ENCODE measurements at places on chromosomes 2 and 18. TPM values are rescaled to one million over a fixed set of nuclear protein-coding genes. Genes with fewer than 3 reads are reported as not detected.
A peak's percentile ranks its signal among the peaks of the same experiment; 100 is the strongest.

The PLEK gene
- 34.8 TPM for total RNA-seq

DNA sequence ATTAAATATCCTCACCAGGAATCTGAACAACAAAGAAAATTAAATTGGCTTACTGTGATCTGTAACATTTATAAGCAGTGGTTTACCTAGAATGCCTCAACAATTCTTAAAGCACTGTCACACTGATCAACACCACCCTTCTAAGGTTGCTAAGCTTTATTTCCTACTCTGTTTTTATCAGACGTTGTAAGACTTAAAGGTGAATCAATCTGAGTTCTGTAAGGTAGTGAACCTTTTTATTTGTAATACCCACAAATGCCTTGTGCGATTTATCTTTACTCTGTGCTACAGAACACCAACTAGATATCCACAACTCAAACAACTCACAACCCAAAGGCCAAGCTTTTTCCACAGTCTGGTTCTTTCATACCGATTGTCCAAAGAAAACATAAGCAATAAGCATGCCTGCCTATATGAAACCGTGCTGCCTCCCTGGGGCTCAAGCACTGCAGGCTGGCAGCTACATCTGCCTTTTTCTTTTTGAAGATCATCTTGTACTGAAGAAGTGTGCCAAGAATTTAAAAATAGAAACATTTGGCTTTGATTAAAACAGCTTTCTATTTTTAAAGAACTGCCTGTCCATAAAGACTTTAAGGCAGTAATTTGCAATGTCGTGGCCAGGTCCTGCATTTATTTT, 490.7 kb downstream of the NUP35 start:
- H3K27ac ChIP-seq: no peak overlapping the region
- no peaks in the 10 kb centered on the region for H3K27me3 ChIP-seq
- H3K36me3 ChIP-seq: no peaks in the 10 kb centered on the region
- DNase-seq: no peak

The CDH19 gene
- not detected for total RNA-seq

DNA sequence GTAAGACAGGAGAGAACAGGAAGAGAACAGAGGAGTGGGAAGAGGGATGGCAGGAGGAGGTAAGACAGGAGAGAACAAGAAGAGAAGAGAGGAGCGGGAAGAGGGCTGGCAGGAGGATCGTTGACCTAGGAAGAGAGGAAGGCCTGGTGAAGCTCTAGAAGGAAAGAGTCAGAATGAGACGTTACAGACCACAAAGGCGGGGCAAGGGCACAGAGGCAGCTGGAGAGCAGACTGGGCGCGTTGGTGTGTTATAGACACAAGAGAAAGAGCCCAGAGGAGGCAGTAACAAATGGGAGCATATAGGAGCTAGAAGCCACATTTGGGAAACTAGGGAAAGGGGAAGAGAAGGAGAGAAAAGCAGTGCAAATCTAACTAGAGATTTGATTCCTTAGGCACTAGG, 26.6 kb downstream of the PTRHD1 start:
- H3K36me3 ChIP-seq: peaks cover 14% of the 10 kb centered on the region
- no peak for DNase-seq
- H3K4me1 ChIP-seq: peaks cover 8% of the 10 kb centered on the region

GRCh38 chr2:173358616-173359015, 3.9 kb downstream of the CDCA7 start:
- no peak for DNase-seq
- H3K36me3 ChIP-seq: peaks cover 5% of the 10 kb centered on the region
- H3K4me1 ChIP-seq: peaks cover 16% of the 10 kb centered on the region
- H3K27me3 ChIP-seq: peaks cover 35% of the 10 kb centered on the region
- H3K4me3 ChIP-seq: peak overlapping the region; percentile 9
- no peak overlapping the region for H3K27ac ChIP-seq

The AQP12B gene
- total RNA-seq: not detected

- H3K4me1 ChIP-seq: no peaks in the 10 kb centered on the region
- H3K27ac ChIP-seq: no peak overlapping the region
- no peak for DNase-seq
- H3K36me3 ChIP-seq: peaks cover 3% of the 10 kb centered on the region
- no peaks in the 10 kb centered on the region for H3K27me3 ChIP-seq
Measured at GRCh38 chr2:226891780-226892590, 56.1 kb downstream of the RHBDD1 start.

DNA sequence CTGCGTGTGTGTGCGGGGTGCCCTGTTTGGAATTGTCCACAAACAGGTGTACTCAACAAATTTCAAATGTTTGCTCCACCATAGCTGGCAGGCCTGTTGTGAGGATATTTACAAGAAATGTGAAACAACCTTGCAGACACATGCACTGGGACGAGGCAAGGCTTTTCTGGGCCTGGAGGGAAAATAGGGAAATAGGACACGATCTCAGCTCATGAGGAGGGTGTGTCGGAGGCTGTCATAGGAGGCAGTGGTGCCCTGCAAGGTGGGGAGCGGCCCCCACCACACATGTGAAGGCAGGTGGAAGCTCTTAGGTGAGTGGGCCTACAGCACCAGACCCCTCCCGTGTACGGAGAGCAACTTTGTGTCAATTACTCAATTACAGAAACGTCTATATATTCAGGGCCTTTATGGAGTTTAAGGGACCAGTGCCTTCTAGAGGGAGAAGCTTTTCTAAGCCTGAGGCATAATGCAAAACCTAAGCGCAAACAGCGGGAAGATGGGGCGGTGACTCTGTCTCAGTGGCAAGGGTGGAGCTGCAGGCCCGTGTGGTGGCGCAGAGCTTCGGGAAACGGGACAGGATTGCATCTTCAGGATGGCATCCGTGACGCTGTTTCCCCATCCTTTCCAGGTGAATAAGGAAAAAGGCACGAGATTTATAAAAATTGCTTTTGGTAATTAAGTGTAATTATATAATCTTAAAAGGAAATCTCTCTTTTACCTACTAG, 48.0 kb downstream of the RNF144A start:
- no peaks in the 10 kb centered on the region for H3K27me3 ChIP-seq
- no peak overlapping the region for H3K4me3 ChIP-seq
- DNase-seq: no peak
- H3K27ac ChIP-seq: no peak overlapping the region

The SPP2 gene
- total RNA-seq: not detected

- H3K27ac ChIP-seq: no peak overlapping the region
- H3K4me1 ChIP-seq: no peaks in the 10 kb centered on the region
- H3K36me3 ChIP-seq: no peaks in the 10 kb centered on the region
- DNase-seq: no peak
- no peak overlapping the region for H3K4me3 ChIP-seq
Measured at GRCh38 chr18:31103423-31103822, 1.2 kb upstream of the DSC2 start.

DNA sequence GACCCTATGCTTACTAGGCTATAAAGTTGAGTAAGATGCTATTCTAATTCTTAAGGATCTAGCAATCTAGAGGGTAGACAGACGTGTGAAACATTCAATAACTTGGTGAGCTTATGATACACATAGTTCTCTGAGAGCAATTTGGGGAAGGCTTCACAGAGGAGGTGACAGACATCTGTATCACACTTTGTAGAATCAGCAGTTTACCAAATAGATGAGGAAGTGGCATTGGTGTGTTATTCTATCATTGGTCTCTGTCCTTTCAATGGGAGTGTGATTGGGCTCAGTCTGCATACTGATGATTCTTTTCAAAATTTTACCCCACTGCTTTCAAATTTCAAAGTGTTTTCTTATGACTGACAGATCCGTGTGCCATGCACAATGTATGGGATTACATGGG, 47.0 kb upstream of the TMEM178A start:
- peaks cover 4% of the 10 kb centered on the region for H3K36me3 ChIP-seq
- DNase-seq: no peak
- H3K27ac ChIP-seq: no peak overlapping the region

The PAIP2B gene
- total RNA-seq: 2.4 TPM

- H3K4me1 ChIP-seq: peaks cover 4% of the 10 kb centered on the region
- no peak for DNase-seq
- no peak overlapping the region for H3K4me3 ChIP-seq
Measured at GRCh38 chr2:29343830-29344229, 228.6 kb downstream of the CLIP4 start.

The PSMA8 gene
- total RNA-seq: 0.52 TPM

GRCh38 chr2:224781400-224781799, 65.2 kb upstream of the CCDC195 start:
- H3K4me3 ChIP-seq: no peak overlapping the region
- no peaks in the 10 kb centered on the region for H3K27me3 ChIP-seq
- peak overlapping the region; percentile 29 for H3K27ac ChIP-seq
- peaks cover 12% of the 10 kb centered on the region for H3K36me3 ChIP-seq

DNA sequence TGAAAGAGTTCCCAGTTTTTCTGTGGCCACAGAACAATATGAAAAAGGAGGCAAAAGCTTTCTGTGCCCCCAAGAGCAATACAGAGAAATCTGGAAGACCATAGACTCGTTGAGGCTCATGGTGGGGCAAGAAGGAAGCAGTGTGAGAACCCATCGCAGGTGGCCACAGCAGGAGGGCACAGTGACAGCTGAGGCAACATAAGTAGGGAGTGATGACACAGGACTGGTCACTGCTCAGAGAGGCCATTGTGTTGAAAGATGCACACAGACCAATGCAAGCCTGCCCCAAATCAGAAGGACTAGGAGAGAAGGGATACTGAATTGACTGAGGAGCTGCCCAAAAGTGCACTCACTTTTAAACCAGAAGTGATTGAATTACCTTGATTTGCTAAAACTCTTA, 483.6 kb downstream of the EPHA4 start:
- no peaks in the 10 kb centered on the region for H3K36me3 ChIP-seq
- DNase-seq: no peak
- H3K27ac ChIP-seq: no peak overlapping the region
- no peaks in the 10 kb centered on the region for H3K4me1 ChIP-seq

- no peaks in the 10 kb centered on the region for H3K27me3 ChIP-seq
- no peaks in the 10 kb centered on the region for H3K36me3 ChIP-seq
- no peak overlapping the region for H3K4me3 ChIP-seq
Measured at GRCh38 chr2:239431536-239431935, 30.7 kb upstream of the HDAC4 start.

DNA sequence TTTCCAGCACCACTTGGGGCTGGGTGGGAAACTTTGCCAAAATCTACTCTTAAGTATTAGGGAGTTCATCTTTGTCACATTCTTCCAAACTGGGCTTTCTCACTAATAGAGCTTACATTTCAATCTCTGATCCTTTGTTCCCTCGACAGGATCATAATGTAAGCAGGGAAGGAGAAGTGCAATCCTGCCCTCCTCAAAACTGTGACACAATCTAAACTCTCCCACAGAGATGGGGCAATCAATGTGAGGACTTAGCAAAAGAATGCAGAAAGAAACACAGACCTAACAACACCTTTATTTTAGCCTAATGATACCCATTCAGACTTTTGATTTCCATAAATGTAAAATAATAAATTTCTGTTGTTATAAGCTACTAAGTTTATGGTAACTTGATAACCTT, 40.8 kb downstream of the DSEL start:
- no peak overlapping the region for H3K27ac ChIP-seq
- no peak overlapping the region for H3K4me3 ChIP-seq
- peaks cover 5% of the 10 kb centered on the region for H3K27me3 ChIP-seq
- no peaks in the 10 kb centered on the region for H3K36me3 ChIP-seq

The FLACC1 gene
- 4.5 TPM for total RNA-seq

The ARL5A gene
- 30.1 TPM for total RNA-seq

DNA sequence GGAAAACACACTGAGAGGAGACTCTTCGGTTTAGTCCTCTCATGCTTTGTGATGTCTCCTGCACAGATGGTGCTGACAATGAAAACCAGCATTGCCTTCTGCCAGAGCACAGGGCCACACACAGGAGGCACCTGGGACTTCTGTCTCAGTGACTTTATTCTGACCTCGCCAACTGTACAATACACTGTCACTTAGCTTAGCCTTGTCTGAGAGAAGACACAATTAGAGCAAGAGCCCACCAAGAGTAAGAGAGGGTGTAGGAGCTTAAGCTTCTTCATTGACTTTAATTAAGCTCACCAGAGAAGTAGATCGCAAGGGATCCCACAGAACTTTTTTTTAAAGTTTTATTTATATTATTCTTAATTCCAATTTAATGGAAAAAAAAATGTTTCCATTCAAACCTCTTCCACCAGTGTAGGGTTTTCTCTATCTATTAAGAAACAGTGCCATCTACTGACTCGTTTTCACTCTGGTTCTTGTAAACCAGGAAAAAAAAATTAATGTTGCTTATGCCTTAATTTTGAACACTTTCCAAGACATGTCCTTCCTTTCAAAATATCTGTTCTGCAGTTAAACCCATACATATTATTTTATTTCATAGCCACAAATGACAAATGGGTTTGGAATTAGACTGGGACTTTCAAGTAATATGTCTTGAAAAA, 42.4 kb upstream of the DDX18 start:
- peaks cover 3% of the 10 kb centered on the region for H3K4me1 ChIP-seq
- peaks cover 41% of the 10 kb centered on the region for H3K27me3 ChIP-seq
- no peak for DNase-seq
- no peak overlapping the region for H3K4me3 ChIP-seq
- no peaks in the 10 kb centered on the region for H3K36me3 ChIP-seq

The ERMN gene
- 10.2 TPM for total RNA-seq

DNA sequence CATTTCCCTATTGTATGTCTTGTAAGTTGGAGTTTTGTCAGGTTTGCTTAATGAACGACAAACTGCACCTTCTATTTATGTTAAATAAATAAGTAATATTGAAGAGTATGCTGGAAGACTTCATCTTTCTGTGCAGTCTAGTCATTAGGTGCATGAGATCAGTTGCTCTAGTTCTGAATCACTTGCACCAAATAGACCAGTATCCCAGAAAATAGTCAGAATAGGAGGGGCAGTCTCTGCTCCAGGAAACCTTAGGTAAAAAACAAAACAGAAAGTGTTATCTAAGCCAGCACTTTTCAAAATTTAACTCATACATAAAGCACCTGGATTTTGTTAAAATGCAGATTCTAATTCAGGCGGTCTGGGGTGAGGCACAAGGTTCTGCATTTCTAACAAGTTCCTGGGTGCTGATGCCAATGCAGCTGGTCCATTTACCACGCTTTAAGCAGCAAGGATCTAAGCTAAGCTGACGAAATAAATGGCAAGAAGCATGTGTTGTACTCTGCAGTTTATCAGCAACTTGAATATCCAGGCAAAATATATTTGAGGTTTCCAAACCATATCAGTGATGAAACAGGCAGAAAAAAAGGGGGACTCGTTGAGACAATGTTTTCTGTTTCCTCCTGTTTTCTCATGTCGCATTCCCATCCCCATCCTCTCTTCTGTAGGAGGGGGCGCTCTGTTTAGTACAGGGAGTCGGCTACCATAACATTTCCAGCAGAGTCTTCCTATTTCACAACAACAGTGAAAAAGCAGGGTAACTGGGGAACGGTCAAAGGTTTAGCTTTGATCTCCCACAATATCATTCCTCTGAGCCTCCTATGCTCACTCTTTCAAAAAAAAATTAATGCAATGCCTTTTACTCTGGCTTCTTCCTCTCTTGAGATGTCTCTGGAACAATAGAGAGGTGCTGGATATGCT, 106.4 kb downstream of the MBD2 start:
- DNase-seq: no peak
- H3K4me3 ChIP-seq: no peak overlapping the region
- no peaks in the 10 kb centered on the region for H3K36me3 ChIP-seq
- no peak overlapping the region for H3K27ac ChIP-seq

GRCh38 chr2:47043142-47043890, 111.8 kb downstream of the STPG4 start:
- H3K36me3 ChIP-seq: peaks cover 10% of the 10 kb centered on the region
- no peak overlapping the region for H3K4me3 ChIP-seq
- H3K27me3 ChIP-seq: no peaks in the 10 kb centered on the region
- peak overlapping the region; percentile 85 for H3K27ac ChIP-seq
- DNase-seq: no peak
- peaks cover 27% of the 10 kb centered on the region for H3K4me1 ChIP-seq

GRCh38 chr2:217071416-217071815, 211.6 kb upstream of the TNP1 start:
- no peak overlapping the region for H3K4me3 ChIP-seq
- no peak for DNase-seq
- no peaks in the 10 kb centered on the region for H3K36me3 ChIP-seq
- no peaks in the 10 kb centered on the region for H3K27me3 ChIP-seq
- H3K27ac ChIP-seq: no peak overlapping the region
- no peaks in the 10 kb centered on the region for H3K4me1 ChIP-seq

The DSC2 gene
- not detected for total RNA-seq
